ENCODE measurements at places on chromosomes 1 and 21.

DNA sequence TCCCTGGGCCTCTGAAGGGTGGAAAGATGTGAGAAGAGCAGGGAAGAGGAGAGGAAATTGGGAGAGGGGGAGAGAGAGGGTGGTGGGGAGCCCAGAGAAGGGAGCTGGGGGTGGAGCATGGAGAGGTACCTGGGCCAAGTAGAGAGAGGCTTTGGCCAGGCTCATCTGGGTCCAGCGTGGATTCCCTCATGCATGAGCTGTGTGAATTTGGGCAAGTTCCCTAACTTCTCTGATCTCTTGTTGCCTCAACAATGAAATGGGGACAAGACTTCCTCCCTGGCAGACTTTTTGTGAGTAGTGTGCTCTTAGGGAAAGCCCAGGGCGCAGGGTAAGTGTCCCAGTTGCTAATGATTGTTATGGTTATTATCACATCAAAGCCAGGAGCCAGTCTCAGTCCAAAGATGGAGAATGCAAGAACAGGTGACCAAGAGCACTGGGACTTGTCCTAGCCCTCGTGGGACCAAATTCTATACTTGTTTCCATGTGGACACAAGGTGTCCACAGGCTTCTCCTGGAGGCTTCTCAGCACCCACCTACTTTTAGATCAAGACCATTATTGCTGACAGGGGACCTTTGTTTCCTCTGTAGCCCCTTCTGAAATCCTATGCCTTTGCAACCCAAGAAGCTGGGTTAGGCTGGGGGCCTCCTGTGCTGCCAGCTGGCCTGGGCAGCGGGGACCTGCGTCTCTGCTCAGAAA, 13.9 kb downstream of the IL6R start:
- DNase-seq: no peak

DNA sequence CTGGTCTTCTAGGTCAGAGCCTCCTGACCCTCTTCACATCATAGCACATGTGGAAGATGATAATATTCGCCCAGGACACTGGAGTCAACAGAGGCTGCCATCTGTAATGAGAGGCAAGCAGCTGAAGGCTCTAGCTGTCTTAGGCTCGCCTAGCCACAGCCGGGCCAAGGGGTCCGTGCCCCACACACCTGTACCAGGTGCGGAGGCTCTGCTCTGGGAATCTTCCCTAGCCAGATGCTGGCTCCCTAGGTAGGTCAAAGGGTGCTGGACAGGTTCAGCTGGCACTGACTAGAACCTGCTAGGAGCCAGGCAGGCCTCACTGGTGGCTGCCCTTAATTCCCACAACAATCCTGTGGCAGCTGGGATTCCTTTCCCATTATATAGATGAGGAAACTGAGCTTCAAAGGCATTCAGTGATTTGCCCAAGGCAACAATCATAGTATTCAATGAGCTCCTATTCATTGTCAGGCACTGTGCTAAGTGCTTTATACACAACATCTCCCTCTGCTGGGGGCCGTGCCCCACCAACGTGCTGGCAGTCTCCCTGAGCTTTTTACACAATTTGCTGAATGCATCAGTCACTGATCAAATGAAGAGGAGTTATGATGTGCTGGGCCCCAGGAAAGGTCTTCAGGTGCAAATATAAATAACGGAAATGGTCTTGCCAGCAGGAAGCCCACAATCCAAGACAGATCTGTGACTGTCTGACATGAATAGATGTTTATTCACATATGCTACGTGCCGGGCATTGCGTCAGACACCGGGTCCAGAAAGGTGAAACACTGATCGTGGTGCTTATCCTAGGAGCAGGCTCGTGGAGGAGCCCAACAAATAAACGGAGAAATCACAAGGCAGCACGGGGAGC, 58.0 kb downstream of the DDX20 start:
- DNase-seq: no peak

GRCh38 chr1:16158993-16159831, 3.3 kb upstream of the EPHA2 start:
- peak; percentile 85 for DNase-seq

- DNase-seq: no peak
Measured at GRCh38 chr21:45361033-45361997, 43.6 kb upstream of the COL18A1 start.

GRCh38 chr1:219161371-219161770, 12.3 kb upstream of the LYPLAL1 start:
- no peak for DNase-seq

- no peak for DNase-seq
Measured at GRCh38 chr1:155313261-155313660, 4.6 kb downstream of the FDPS start.

GRCh38 chr1:150020711-150021110, 10.2 kb upstream of the OTUD7B start:
- no peak for DNase-seq

DNA sequence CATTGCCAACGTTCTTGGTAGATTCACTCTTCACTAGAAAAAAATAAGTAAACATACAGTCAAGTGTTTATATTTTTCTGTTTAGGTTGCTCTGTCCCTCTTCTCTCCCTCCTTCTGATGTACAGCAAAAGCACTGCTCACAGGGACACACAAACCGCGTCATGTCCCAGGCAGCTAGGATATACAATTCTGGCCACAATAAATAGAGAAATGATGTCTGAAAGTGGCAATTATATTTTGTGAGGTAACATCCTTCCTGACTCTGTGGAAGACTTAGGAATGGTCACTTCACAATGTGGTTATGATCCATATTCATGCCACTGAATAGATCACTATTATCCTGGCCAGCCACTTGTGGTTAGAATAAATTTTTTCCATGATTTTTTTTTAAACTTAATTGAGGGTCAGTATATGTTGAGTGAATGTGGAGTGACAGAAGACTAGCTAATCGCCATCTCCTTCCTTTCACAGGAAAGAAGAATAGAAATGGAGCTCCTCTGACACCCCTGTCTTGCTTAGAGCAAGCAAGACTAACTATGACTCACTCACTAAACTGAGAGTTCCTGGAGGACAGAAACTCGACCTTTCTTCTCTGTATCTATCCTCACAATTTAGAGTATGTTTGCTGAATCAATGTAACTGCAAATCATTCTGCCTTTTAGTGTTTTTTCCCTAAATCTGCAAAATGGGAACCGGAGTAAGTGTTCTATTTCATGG, 54.0 kb downstream of the ZNHIT6 start:
- DNase-seq: no peak

DNA sequence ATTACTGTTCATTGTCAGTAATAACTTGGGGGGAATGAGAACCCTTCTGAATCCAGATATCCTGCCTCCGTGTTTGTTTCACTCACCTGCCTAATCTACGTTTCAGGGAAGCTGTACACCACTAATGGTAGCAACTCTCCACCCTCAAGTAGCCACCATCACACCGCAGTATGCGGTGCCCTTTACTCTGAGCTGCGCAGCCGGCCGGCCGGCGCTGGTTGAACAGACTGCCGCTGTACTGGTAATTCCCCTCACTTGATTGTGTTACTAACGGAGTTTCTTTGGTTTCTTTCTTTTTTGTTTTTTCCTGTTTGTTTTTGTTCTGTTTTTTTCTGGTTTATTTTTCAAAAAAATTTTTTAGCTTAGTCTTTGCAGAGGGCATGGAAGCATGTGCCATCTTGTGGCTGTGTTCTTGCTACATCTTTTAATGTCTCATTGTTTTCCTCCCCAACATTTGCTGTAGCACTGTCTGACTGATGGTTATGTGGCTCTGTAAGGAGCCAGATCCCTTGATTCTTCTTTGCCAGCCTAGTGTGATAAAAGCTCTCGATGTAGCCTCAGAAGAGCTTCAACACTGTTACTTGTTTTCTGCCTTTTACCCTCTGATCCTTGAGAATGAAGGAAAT, 15.9 kb upstream of the OLFML3 start:
- no peak for DNase-seq

DNA sequence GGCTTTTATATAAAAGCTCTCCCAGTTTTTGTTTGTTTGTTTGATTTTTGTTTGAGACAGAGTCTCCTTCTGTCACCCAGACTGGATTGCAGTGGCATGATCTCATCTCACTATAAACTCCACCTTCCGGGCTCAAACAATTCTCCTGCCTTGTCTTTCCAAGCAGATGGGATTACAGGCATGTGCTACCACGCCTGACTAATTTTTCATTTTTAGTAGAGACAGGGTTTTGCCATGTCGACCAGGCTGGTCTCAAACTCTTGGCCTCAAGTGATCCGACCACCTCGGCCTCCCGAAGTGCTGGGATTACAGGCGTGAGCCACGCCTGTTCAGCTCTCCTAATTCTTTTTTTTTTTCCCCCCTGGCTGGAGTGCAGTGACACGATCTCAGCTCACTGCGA, 4.4 kb downstream of the PCAT6 start:
- DNase-seq: no peak

GRCh38 chr1:145871994-145872924, 13.4 kb upstream of the PIAS3 start:
- DNase-seq: peak; percentile 41

DNA sequence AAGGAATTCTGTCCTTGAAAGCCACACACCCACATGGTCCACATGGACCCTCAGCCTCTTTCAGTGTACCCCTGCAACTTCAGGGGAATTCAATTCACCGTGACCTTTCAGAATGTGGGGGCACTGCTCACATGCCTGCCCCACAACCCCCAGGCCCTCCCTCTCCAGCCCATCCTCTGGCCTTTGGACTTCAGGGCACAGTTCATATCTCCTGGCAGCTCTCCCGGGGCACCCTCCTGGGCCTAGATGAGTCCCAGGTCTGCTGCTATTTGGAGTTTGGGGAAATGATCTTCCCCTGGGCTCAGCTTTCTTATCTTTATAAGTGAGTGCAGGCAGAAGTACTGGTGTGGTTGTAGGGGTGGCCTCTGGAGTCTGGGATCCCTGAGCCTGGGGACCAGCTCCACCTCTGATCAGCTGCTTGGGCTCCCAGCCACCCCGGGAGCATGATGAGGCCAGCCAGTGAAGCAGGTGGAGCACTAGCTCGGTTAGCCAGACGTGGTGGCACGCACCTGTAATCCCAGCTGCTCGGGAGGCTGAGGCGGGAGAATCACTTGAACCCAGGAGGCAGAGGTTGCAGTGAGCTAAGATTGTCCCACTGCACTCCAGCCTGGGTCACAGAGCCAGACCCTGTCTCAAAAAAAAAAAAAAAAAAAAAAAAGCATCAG, 15.8 kb downstream of the C1orf167 start:
- no peak for DNase-seq

DNA sequence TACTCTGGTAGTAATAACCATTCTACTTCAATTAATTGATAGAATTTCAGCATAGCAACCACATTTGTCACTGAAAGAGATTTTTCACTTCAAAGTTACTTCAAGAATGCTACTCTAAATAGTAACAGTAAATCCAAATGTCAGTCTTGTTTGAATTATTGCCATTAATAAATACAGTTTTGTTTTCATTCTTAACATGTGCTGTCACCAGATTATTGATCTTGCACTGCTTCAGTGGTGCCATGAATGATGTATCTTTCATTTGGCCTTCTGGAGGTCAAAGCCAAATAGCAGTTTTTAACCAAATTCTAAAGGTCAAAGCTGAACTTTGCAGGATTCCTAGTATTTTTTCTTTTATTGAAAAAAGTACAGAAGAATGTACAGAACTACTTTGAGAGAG, 199.5 kb downstream of the PATJ start:
- no peak for DNase-seq

DNA sequence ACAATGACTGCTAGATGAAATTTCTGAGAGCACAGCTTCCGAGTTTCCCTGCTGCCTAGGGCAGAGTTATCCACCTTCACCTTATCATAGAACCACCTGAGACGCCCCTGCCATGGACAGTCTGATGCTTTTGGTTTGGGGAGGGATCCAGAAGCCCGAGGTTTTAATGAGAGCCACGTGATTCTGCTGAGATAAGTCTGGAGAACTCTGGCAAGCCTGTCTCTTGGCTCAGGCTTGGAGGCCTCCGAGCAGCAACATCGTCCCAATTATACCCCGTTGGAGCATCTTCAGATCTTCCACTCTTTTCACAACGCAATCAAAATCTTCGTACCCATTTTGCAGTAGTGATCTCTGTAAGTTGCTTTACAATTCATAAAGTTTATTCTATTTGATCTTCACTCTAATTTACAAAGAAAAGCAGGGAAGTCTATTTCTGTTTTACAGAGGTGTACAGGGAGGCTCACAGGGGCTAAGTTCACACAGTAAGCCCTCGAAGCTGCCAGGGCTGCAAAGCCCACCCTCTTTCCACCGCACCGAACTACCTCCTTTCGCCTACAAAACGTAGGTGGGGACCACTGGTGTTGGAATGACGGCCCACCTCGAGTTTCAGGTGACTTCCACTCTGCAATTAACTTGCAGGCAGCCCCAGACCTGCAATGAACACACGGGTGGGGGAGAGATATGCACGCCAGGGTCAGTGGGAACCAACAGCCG, 513 bp upstream of the HHAT start:
- DNase-seq: no peak

DNA sequence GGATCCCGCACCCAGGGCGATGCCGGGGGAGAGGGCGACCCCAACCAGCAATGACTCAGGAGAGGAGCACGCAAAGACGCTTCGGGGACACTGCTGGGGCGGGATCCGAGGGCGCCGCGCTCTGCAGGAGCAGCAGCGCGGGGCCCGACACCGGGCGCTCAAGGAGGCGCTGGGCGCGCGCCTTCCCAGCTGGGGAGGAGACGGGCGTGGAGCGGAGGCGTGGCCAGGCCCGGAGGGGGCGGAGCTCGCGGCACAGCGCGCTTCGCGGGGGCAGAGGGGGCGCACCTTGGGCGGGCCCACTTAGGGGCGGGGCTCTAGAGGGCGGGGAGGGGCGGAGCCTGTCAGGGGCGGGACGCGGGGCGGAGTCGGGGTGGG, 369 bp downstream of the SUMO3 start:
- peak; percentile 93 for DNase-seq

DNA sequence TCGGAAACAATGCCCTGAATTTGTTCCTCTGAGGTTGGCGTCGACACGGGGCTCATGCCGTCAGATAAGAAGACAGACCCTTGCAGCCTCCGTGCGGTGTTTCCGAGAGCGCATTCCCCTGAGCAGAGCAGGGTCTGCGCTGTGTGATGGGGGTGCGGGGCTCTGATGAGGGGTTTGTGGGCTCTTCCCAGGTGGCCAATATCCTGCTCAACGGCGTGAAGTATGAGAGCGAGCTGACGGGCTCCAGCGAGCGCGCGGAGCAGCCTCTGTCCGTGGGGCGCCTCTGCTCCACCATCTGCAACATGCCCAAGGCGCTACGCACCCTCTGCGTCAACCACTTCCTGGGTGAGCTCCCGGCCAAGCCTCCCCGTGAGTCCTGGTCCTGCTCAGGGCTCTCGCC, 17.3 kb downstream of the SLC45A1 start:
- no peak for DNase-seq

DNA sequence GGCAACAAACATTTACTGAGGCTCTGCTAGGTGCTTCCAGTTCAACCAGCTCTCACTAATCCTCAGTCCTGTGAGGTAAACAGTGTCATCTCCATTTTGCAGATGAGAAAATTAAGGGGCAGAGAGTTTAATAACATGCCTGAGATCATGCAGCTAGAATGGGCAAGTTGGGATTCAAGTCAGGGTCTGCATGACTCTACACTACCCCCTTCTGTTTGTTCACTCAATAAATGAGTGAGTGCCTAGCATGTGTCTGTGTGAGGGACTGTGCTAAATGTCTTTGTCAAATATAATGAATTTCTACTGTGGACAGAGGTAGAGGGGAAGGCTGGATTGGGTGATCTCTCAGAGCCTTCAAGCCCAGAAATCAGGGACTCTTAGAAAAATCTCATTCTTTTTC, 4.5 kb downstream of the PEF1 start:
- no peak for DNase-seq

Data from left colon (tissue), 2 donors.